ENCODE measurements at places on chromosomes 11 and 22.

DNA sequence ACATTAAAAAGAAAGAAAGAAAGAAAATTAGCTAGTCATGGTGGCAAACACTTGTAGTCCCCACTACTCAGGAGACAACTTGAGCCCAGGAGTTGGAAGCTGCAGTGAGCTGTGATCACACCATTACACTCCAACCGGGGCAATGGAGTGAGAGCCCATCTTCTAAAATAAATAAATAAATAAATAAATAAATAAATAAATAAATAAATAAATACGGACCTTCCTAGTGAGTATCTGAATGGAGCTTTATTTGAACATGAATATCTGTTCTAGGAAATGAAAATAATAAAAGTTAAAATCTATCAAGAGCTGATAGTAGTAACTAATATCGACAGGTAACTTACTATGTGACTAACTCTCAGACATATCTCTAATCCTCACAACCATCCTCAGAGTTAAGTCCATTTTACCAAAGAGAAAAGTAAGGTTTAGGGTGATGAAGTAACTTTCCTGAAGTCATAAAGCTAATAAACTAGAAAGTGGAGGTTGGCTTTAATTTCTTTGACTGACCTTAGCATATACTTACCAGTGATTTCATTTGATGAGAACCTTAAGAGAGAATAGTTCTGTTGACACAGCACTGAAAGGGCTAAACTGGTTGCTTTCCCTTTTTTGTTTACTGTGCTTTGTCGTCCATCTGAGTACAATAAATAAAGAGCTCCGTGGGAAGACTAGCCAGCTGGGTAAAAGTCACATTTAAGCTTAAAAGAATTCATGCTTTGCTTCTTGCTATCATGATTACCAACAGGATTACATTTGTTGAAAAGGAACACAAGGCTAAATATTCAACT is 22.4 kb downstream of the ENTHD1 start:
- DNase-seq = no peak

DNA sequence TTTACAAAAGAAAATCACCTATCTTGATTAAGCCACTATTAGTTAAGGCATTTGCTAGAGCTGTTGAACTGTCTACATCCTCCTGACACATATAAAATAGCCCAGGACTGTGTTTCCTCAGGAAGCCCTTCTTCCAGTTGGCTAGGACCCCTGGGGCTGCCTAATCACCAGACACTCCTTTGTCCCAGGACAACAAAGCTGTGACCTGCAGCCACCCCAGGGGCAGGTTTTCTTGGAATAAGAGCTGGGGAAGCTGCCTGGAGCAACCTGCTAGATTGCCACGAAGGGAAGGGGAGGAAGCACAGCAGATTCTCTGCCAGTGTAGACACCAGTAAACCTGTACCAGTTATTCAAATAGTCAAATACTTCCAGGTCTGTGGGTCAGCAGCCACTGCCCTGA is 17.6 kb downstream of the CHST1 start:
- no peak for DNase-seq

- no peak for DNase-seq
Observed at GRCh38 chr11:17333799-17334586, 17.6 kb upstream of the NCR3LG1 start.

GRCh38 chr11:77800449-77800848 is 20.1 kb downstream of the RSF1 start:
- DNase-seq = no peak

DNA sequence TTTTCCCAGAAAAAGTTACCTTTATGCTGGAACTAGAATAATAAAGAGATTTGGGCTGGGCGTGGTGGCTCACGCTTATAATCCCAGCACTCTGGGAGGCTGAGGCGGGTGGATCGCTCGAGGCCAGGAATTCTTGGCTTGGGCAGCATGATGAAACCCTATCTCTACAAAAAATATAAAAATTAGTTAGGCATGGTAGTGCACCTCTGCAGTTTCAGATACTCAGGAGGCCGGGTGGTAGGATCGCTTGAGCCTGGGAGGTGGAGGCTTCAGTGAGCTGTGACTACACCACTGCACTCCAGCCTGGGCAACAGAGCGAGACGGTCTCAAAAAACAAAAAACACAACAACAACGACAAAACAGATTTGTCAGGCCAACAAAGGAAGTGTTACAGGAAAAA is 119.3 kb upstream of the OR9Q1 start:
- DNase-seq = no peak

GRCh38 chr11:79482800-79483199 is 42.0 kb upstream of the TENM4 start:
- DNase-seq = no peak

GRCh38 chr11:69915501-69916250 is 96.5 kb upstream of the FGF3 start:
- DNase-seq = peak; percentile 8

- DNase-seq = no peak
Observed at GRCh38 chr11:29844701-29845379, 172.0 kb downstream of the KCNA4 start.

GRCh38 chr11:120680322-120680721 is 168.8 kb downstream of the GRIK4 start:
- no peak for DNase-seq

DNA sequence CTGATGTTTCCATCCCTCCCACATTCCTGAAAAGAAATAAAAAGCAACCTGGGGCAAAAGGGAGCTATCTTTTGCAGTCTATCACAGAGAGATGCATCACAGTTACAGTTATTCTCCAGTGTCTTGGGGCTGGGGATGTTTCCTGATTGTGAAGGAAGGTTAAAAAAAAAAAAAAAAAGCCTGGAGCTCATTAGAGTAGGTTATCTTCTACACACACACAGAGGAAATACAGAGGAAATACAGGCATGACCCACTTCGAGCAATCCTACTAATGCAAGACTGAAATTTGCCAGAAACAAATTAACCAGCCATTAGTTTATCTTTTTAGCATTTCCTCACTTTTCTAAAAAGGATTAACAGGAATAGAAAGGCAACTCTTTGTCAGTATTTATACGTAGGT is 89.4 kb upstream of the CLMP start:
- DNase-seq = no peak

- no peak for DNase-seq
Observed at GRCh38 chr22:27680636-27681035, 120.9 kb downstream of the MN1 start.

- DNase-seq = no peak
Observed at GRCh38 chr11:11531131-11531908, 90.5 kb downstream of the GALNT18 start.

- DNase-seq = no peak
Observed at GRCh38 chr11:44823006-44823405, 96.2 kb downstream of the TSPAN18 start.

GRCh38 chr11:32435152-32435480 is 223 bp downstream of the WT1 start:
- no peak for DNase-seq

DNA sequence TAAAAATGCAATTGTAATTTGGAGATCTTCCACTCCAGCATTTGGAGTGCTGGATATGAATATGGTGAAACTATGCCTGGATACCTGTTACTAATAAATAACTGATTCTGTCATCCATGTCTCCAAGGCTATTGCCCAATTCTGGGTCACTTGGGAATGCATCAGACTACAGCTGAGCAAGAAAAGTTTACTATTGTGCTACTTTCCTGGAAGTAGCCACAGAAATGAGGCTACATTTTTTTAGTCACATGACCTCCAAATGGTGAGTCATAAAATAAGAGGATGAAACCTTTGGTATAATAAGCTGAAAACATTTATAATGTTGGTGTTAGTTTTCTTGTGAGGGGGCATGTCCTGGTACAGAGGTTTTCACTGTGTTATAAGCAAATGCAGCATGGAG is 44.4 kb downstream of the DCDC1 start:
- no peak for DNase-seq

DNA sequence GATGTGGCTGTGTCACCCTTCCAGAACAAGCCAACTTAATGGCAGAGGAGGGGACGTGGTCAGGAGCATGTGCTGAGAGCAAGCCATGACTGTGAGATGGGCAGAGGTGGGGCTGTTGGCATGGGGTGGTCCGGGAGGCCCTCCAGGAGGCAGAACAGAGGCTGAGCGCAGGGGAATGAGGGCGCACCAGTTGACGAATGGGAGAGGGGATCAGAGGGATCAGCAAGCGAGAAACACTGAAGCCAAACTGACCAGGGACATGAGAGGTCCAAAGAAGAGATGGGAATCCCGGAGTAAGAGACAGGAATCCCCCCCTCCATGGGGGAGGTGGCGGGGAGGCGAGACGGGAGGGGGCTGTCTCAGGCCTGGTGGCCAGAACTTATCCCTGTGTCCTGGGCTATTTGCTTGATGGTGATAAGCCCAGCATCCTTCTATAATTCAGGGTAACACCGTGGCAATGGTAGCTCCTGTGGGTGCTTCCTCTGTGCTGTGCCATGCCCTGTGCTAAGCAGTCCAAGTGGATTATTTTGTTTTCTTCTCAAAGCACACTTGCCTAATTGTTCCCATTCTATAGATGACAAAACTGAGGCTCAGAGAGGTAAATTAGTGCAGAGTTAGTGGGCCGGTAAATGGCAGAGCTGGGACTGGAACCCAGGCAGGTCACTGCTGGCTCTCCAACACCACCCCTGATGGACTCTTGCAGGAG is 83.4 kb upstream of the SHISAL1 start:
- no peak for DNase-seq

- DNase-seq = no peak
Observed at GRCh38 chr11:70501051-70501901, 102.9 kb downstream of the CTTN start.

DNA sequence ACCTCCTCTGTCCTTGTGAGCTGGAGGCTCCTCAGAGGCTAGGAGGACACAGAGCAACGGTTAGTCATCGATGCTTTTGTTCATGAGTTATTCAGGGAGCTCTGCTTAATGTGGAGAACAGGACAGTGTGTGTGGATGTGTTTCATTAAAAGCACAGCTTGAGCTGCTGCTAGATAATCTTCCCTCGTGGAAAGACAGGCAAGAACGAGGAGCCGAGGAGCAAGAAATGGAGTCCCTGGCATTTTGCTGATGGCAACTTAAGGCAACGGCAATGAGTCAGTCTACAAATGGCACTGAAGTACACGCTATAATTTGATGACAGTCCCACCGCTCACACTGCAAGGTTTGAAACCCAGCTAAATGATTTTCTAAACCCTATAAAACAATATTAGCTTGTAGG is 106.2 kb downstream of the IGLL1 start:
- DNase-seq = no peak

DNA sequence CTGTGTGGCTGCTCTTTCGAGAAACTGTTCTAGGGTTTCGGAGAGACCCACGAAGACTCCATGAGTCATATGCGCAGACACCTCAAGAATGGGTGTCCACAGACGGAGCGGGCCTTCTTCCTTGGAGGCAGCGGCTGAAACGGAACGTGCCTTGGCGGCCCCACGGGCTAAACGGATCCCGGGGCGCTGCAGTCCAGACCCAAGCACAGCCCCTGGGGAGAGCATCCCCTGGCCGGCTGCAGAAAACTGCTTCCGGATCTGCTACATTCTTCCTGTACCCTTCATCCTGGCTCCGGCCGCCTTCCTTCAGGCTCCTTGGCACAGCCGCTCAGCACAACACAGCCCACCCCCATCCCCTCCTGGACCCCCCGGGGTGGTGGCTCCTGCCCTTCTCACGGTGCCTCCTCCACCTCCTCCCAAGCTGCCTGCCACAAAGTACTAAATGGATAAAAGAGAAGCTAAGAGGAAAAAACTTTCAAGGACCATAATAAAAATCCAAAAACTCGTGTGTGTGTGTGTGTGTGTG is 25.4 kb downstream of the CPT1A start:
- no peak for DNase-seq

DNA sequence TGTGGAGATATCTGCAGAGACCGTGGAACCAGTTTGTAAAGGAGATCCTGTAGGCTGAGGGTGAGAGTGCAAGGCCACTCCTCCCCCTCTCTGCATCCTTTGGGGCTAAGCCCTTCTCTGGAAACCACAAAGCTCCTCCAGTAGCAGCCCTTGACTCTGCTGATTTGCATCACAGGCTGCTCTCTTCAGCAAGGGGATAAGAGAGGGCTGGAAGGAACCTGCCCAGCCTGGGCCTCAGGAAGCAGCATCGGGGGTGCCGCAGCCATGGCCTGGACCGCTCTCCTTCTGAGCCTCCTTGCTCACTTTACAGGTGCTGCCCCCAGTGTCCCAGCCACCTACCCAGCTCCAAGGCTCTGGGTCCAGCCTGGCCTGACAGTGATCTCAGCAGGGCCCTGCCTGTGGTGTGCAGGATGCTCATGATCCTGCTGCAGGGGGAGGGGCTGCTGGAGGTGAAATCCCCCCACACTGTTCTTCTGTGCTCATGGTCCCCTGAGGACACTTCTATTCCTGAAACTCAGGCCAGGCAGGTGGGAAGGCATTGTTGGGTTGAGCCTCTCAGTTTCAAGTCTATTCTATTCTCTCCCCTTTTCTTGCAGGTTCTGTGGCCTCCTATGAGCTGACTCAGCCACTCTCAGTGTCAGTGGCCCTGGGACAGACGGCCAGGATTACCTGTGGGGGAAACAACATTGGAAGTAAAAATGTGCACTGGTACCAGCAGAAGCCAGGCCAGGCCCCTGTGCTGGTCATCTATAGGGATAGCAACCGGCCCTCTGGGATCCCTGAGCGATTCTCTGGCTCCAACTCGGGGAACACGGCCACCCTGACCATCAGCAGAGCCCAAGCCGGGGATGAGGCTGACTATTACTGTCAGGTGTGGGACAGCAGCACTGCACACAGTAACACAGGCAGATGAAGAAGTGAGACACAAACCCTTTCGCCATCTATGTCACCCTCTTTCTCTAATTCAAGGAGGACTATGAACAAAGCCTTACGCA is 68.5 kb upstream of the IGLL5 start:
- DNase-seq = no peak

GRCh38 chr22:30640361-30640760 is 4.8 kb downstream of the SLC35E4 start:
- DNase-seq = no peak

DNA sequence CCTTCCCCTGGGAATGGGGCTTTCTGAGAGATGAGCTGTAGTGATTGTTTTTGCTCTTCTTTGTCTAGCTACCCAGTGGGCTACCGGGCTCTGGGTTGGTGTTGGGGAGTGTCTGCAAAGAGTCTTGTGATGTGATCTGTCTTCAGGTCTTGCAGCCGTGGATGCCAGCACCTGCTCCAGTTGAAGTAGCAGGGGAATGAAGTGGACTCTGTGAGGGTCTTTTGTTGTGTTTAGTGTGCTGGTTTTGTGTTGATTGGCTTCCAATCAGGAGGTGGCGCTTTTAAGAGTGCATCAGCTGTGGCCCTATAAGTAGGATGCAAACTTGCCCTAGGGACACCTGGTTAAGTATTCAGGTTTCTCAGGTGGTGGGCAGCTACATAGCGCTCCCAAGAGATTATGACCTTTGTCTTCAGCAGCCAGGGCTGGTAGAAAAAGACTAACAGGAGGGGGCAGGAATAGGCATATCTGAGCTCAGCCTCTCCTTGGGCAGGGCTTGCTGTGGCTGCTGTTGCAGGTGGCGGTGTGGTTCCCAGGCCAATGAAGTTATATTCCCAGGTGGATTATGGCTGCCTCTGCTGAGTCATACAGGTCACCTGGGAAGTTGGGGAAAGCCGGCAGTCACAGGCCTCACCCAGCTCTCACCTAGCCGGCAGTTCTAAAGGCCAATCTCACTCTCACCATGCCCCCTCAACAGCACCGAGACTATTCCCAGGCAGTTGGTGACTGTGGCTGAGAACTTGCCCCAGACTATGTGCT is 315.7 kb upstream of the C11orf87 start:
- no peak for DNase-seq

GRCh38 chr11:36186340-36187175 is 102.7 kb downstream of the COMMD9 start:
- no peak for DNase-seq
